HCT116 (cell line): ENCODE measurements at places on chromosomes 4 and X.
A peak's percentile ranks its signal among the peaks of the same experiment; 100 is the strongest.

DNA sequence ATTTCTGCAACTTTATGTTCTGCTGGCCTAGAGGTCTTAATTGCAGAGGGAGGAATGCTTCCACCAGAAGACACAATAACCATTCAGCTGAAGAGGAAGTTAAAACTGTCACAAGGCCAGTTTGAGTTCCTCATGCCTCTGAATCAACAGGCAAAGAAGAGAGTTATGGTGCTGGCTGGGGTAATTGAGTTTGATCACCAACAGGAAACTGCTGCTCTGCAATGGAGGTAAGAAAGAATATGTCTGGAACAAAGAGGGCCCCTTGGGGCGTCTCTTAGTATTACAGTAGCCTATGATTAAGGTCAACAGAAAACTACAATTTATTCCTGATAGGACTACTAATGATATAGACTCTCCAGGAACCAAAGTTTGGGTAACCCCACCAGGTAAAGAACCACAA is 744.0 kb downstream of the FSTL5 start:
- no peaks in the 10 kb centered on the region for H3K27me3 ChIP-seq
- DNase-seq: no peak
- H3K4me3 ChIP-seq: no peak overlapping the region
- H3K27ac ChIP-seq: no peak overlapping the region

DNA sequence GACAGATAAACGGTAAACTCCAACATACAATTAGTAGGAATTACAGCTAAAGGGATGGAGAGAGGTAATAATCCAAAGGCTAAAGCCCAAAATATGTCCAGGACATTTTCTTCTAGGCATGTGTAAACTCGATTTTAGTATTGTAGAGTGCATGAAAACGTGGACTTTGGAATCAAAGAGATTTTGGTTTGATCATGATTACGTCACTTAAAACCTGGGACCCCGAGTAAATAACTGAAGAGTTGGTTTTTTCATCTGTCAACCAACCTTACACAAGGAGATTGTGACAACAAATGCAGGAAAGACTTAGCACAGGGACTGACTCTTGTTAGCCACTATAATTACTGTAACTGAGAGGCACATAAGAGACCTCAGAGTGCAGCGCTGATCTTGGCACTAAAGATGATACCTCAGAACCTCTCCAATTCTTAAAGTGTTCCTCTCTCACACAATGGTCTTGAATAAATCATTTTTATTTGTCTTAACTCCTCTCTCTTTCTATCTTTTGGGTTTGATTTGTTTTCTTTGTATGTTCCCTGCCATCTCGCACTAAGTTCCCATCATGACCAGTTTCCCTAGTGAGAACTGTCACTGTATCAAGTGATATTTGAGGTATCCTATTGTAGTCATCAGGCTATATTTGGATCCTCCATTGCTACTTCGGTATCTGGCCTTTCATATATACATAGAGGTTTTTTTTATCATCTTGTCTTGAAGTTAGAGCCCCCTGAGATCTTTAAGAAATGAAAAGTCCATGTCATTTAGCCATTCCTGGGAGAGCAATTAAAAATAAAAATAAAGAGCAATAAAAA is 32.2 kb upstream of the MSL3 start:
- no peak overlapping the region for H3K4me3 ChIP-seq
- H3K27ac ChIP-seq: no peak overlapping the region
- no peaks in the 10 kb centered on the region for H3K27me3 ChIP-seq

- H3K4me3 ChIP-seq: no peak overlapping the region
- no peak overlapping the region for H3K27ac ChIP-seq
- no peaks in the 10 kb centered on the region for H3K27me3 ChIP-seq
- peaks cover 14% of the 10 kb centered on the region for H3K4me1 ChIP-seq
Observed at GRCh38 chrX:47539860-47540259, 21.1 kb upstream of the ARAF start.

- DNase-seq: no peak
- no peaks in the 10 kb centered on the region for H3K36me3 ChIP-seq
- H3K4me3 ChIP-seq: no peak overlapping the region
- no peaks in the 10 kb centered on the region for H3K4me1 ChIP-seq
Observed at GRCh38 chr4:29336861-29337260, 1383.3 kb upstream of the PCDH7 start.

- DNase-seq: no peak
- no peak overlapping the region for H3K4me3 ChIP-seq
- H3K27ac ChIP-seq: no peak overlapping the region
- no peaks in the 10 kb centered on the region for H3K27me3 ChIP-seq
- H3K4me1 ChIP-seq: peaks cover 5% of the 10 kb centered on the region; the same call in 1 of the 2 replicates
- H3K36me3 ChIP-seq: no peaks in the 10 kb centered on the region
Observed at GRCh38 chr4:159142241-159142640, 39.4 kb downstream of the RAPGEF2 start.

DNA sequence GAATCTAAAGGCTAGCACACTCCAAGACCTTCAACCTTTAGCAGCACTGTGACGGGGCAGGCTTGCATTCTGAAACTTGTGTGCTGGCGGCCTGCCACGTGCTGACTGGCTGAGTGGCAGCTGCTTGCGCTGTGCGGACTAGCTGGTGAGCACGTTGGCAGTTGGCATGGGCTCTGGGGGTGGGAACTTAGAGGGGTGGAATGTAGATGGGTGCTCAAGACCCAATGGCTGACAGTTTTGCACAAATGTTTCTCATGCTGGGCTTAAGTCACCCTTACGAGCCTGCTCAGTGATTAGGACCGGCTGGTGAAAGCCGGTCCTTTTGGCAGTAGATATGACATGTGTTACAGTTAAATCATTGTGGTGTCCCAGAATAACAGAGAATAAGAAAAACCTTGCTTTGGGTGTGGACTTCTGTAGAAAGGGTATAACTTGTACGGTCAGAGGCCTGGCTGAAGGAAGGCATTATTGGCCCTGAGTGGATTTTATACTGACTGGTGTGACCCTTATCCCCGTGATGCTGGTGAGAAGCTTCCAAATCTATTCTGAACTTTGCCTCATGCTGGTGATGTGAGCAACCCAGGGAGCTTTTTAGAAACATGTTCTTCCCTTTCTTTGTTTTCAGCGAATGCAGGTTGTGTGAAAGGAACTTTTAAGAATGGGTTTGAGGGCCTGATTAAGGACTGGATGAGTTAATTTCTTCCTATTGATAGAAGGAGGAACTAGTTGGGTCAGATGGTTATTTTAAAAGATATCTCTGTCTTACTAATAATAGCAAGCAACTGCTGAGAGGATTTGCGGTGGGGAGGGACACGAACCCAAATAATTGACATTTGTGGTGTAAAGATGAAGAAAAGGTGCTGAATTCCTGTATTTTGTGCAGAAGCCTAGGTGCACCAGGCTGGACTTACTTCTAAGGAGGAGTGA is 107.4 kb upstream of the SLC4A4 start:
- no peak overlapping the region for H3K27ac ChIP-seq
- peaks cover 14% of the 10 kb centered on the region; the same call in 1 of the 2 replicates for H3K27me3 ChIP-seq
- no peaks in the 10 kb centered on the region for H3K36me3 ChIP-seq

GRCh38 chrX:112645774-112646173 is 34.0 kb downstream of the LHFPL1 start:
- no peaks in the 10 kb centered on the region for H3K36me3 ChIP-seq
- H3K27ac ChIP-seq: no peak overlapping the region
- no peaks in the 10 kb centered on the region for H3K4me1 ChIP-seq
- DNase-seq: no peak

DNA sequence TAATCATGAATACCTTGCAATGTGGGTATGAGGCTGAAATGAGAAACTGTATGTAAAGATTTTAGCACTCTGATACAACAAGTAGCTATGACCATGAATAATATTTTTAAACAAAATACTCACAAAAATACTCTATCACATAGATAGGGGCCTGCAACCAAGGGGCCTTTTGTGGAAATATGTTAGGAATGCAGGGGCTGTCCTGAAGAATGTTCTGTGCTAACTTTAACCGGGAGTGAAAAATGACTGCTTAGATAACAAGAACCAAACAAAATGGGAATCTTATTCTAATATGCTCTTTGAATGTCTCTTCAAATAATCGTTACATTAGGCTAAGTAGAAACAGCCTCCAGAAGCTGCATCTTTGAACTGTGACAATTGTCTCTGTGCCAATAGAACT is 37.9 kb upstream of the GYPA start:
- no peak overlapping the region for H3K27ac ChIP-seq
- H3K4me3 ChIP-seq: no peak overlapping the region
- H3K27me3 ChIP-seq: no peaks in the 10 kb centered on the region
- H3K36me3 ChIP-seq: no peaks in the 10 kb centered on the region
- no peak for DNase-seq
- H3K4me1 ChIP-seq: no peaks in the 10 kb centered on the region

GRCh38 chrX:148084611-148085010 is 103.5 kb downstream of the FMR1NB start:
- H3K27me3 ChIP-seq: no peaks in the 10 kb centered on the region
- H3K27ac ChIP-seq: no peak overlapping the region
- no peak overlapping the region for H3K4me3 ChIP-seq
- H3K4me1 ChIP-seq: no peaks in the 10 kb centered on the region
- no peaks in the 10 kb centered on the region for H3K36me3 ChIP-seq

- H3K4me1 ChIP-seq: no peaks in the 10 kb centered on the region
- no peaks in the 10 kb centered on the region for H3K36me3 ChIP-seq
- no peak within 1 kb of the TSS for H3K4me3 ChIP-seq
- DNase-seq: no peak
Observed at GRCh38 chrX:67543818-67544217, at the start of gene AR. AR (plus strand) TSS chrX:67544021; CDS start chrX:67545147, 1,126 bp downstream.

DNA sequence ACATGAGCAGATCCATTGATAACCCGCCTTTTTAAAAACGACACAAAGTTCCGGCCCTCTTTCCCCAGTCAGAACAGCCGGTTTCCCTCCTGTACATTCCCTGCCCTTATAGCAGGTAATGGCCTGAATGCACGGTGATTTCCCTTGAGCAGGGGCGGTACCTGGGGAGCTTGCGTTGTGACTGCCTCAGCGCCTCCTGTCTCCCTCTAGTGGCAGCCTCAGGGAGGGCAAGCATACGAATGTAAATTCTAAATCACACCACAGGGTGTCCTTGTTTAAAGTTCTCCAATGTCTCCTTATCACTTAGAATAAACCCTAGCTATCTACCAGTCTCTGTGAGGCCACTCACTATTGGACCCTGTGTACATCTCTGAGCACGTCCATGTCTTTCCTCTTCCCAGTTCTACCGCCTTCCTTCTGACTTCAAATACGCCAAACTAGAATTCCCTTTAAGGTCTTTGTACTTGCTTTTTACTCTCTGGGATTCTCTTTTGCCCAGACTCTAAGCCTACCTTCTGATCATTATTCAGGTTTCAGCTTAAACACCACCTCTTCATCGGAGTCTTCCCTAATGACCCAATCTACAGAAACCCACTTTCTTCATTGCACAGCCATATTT is 18.4 kb upstream of the LDB2 start:
- no peaks in the 10 kb centered on the region for H3K4me1 ChIP-seq
- DNase-seq: peak; percentile 70
- H3K4me3 ChIP-seq: no peak overlapping the region
- H3K27ac ChIP-seq: no peak overlapping the region
- no peaks in the 10 kb centered on the region for H3K27me3 ChIP-seq
- H3K36me3 ChIP-seq: no peaks in the 10 kb centered on the region

- no peaks in the 10 kb centered on the region for H3K4me1 ChIP-seq
- no peak overlapping the region for H3K4me3 ChIP-seq
- H3K36me3 ChIP-seq: peaks cover 21% of the 10 kb centered on the region
Observed at GRCh38 chr4:3190549-3190948, 58.4 kb upstream of the MSANTD1 start.

DNA sequence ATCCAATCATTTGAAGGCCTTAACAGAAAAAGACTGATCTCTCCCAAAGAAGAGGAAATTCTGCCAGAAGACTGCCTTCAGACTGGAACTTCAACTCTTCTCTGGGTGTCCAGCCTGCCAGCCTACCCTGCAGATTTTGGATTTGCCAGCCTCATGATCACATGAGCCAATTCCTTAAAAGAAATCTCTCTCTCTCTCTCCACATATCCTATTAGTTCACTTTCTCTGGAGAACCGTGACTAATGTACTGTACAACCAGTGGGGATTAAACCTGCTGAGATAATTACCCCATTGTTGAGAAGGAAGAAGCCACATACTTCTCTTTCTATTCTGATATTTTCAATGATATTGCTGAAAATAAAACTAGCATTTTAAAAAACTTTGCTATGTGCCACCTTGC is 711.3 kb upstream of the AMOT start:
- H3K27me3 ChIP-seq: no peaks in the 10 kb centered on the region
- no peak overlapping the region for H3K27ac ChIP-seq
- no peaks in the 10 kb centered on the region for H3K36me3 ChIP-seq
- no peak overlapping the region for H3K4me3 ChIP-seq
- no peak for DNase-seq

DNA sequence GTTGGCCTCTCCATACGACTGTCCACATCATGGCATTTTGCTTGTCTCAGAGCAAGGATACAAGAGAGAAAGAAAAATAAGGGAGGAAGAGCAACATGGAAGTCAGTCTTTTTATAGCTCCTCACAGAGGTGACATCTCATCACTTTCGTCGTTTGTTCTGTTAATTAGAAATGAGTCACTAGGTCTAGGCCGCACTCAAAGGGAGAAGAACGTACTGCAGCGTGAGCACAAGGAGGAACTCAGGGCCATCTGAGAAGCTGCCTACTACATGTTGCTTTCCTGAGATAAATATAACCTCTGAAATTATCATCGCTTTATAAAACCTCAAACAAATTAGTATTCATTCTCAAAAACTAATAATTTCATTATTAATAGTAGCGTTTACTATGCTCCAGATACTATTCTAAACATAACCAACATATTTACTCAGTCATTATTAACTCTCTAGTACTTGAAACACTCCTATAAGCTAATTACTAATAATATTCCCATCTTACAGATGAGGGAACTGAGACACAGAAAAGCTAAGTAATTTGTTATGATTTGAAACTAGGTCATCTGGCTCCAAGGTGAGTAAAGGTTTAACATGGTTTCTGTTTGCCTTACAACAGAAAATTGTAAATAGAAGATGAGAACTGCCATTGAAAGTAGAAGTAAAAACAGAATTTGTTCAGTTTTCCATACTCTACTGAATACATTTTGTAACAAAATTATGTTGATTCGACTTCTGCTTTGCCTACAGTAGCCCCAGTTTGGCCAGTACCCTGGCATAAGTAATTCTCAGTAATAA is 213.2 kb upstream of the UGT8 start:
- peaks cover 13% of the 10 kb centered on the region for H3K4me1 ChIP-seq
- H3K27me3 ChIP-seq: no peaks in the 10 kb centered on the region
- DNase-seq: no peak
- H3K36me3 ChIP-seq: no peaks in the 10 kb centered on the region

DNA sequence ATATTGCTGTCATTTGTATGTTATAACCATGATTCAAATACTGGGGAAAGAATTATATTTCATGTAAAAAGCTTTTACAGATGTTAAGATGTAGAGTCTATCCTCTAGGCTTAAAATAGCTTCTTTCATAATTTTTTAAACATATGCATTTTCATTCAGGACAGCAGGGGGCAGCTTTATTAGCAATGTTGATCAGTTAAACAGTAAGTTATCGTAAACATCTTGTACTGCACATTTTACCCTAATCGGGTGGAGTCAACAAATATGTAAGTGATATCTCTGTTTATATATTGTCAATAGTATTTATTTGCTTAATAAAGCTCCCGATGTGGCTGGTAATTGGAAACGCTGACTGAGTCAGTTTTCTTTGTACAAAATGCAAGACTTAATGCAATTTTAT is 142.5 kb upstream of the MED14 start:
- no peak overlapping the region for H3K4me3 ChIP-seq
- no peak overlapping the region for H3K27ac ChIP-seq
- no peaks in the 10 kb centered on the region for H3K4me1 ChIP-seq
- DNase-seq: peak; percentile 3
